Camera-type eye (tissue), 1 donor: ENCODE measurements at places on chromosomes 16 and 17. TPM values are rescaled to one million over a fixed set of nuclear protein-coding genes. Genes with fewer than 3 reads are reported as not detected.

Gene KRT13
- total RNA-seq = 200 TPM

Gene FGF11
- 7.1 TPM for total RNA-seq

Gene FBXW10
- 0.38 TPM for total RNA-seq

Gene CHST6
- total RNA-seq = 2.7 TPM

Gene GAS2L2
- 0.33 TPM for total RNA-seq

Gene PYCARD
- 8.5 TPM for total RNA-seq

Gene TNFRSF17
- not detected for total RNA-seq

Gene TBX2
- 86.6 TPM for total RNA-seq

Gene MEIOB
- total RNA-seq = 0.60 TPM

Gene SSTR5
- 2.4 TPM for total RNA-seq

Gene CCR7
- not detected for total RNA-seq

Gene SPNS2
- total RNA-seq = 22.5 TPM

Gene PITPNM3
- 5.3 TPM for total RNA-seq

Gene RNF213
- total RNA-seq = 72.9 TPM

Gene SMIM5
- 3.5 TPM for total RNA-seq
